ENCODE measurements at places on chromosomes 3 and 15.

GRCh38 chr15:56917652-56918045 is 795 bp upstream of the TCF12 start:
- DNase-seq: no peak

GRCh38 chr3:3683261-3683660 is 116.0 kb upstream of the LRRN1 start:
- peak; percentile 6 for DNase-seq

- no peak for DNase-seq
Measured at GRCh38 chr3:38657369-38657768, 7.9 kb upstream of the SCN5A start.

GRCh38 chr15:80536231-80536630 is 132.0 kb downstream of the ARNT2 start:
- DNase-seq: no peak

- DNase-seq: no peak
Measured at GRCh38 chr3:105610473-105610872, 243.8 kb downstream of the ALCAM start.

Data from fibroblast of skin of scalp (primary cell).